ENCODE measurements at places on chromosomes 1 and 21. TPM values are rescaled to one million over a fixed set of nuclear protein-coding genes. Genes with fewer than 3 reads are reported as not detected.

The IL12RB2 gene
- total RNA-seq: 138 TPM

The TRIM45 gene
- 0.62 TPM for total RNA-seq

The S100A7 gene
- not detected for total RNA-seq

The POMGNT1 gene
- 75.1 TPM for total RNA-seq

- peak; percentile 85 for DNase-seq
These were observed 706 bp downstream of the C21orf91 start for GRCh38 chr21:17818186-17819113.

GRCh38 chr1:53567450-53567849 lies 108.3 kb downstream of the DMRTB1 start:
- DNase-seq: no peak

DNA sequence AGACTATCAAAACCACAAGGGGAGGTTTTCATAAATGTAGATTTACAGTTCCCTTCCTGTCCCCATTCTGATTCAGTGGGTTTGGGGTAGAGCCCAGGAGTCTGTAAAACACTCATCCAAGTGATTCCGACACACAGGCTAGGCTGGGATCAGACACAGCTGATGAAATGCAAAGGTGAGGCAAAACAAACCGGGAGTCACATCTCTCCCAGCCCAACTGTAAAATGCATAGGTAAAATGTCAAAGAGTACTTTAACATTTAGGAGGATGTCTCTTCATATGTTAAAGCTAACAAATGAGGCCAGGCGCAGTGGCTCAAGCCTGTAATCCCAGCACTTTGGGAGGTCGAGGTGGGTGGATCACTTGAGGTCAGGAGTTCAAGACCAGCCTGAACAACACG lies 45.0 kb downstream of the ZNF281 start:
- DNase-seq: no peak

- peak; percentile 73 for DNase-seq
These were observed 1.0 kb downstream of the NCDN start for GRCh38 chr1:35558374-35559316.

- DNase-seq: no peak
These were observed 38.5 kb downstream of the IER5 start for GRCh38 chr1:181126871-181127587.

DNA sequence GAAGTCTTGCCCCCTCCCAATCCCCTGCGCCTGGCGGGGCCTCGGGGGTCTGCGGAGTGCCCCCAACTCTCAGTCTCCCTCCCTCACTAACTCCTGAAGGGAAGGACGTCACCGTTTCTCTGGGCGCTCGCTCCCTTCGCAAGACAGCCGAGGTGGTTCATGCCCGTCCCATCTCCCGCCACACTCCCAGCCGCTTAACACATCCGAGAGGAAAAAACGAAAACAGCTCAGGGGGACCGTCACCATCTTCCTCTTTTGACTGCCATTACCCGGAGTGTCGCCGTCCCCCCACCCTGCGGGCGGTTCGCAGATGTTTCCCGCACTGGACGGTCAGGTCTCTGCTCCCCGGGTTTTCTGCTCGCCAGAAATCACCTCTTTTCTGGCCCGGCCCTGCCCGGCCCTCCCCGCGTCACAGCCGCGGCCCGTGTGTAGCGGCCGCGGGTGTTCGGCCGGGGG lies 532 bp downstream of the ERO1B start:
- DNase-seq: peak; percentile 78

- no peak for DNase-seq
These were observed 41.3 kb upstream of the PLA2G5 start for GRCh38 chr1:20028726-20029125.

DNA sequence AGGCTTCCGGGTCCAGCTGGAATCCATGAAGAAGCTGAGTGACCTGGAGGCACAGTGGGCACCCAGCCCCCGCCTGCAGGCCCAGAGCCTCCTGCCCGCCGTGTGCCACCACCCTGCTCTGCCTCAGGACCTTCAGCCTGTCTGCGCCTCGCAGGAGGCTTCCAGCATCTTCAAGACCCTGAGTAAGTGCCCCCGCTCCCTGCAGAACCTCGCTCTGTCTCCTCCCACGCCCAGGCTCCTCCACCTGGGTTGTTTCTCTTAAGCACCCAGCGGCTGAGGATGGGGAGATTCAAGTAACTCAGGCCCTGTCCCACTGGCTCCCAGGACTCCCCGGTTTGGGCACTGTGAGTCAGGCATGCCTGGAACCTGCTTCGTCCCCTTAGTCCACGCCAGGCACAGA lies 1.5 kb downstream of the GUCA2B start:
- DNase-seq: no peak

DNA sequence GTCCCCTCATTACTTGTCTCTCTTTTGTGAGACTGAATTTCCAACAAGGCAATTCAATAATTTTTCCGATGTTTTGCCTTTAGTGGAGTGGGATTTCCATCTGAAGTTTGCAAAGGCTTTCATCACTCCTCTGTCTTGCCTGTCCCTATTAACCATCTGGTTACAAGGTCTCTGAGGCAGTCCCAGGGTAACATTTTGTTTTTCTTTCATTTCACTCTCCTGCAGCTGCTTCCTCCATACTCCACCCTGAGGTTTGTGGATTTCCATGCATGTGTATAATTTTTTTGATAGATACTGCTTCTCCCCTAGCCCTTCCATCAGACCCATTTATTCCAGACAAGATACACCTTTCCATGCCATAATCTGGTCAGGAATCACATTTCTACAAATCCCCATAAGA lies 366.8 kb downstream of the PTBP2 start:
- DNase-seq: no peak

DNA sequence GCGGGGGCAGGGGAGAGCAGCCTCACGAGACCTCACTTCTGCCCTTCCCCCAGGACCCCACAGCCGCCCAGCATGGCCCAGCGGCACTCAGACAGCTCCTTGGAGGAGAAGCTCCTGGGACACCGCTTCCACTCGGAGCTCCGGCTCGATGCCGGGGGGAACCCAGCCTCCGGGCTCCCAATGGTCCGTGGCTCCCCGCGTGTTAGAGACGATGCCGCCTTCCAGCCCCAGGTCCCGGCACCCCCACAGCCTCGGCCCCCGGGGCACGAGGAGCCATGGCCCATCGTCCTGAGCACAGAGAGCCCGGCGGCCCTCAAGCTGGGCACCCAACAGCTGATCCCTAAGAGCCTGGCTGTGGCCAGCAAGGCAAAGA lies 8.5 kb downstream of the ARHGEF16 start:
- DNase-seq: no peak

All from activated CD4-positive, alpha-beta T cell treated with anti-CD3 and anti-CD28 coated beads, Interleukin-2, amount 10 ng/mL, durations not matched to agents 24 days and 14 days (primary cell).